ENCODE measurements at places on chromosomes 16 and 17.

GRCh38 chr17:4980644-4981216, 6.7 kb downstream of the CAMTA2 start:
- no peak for DNase-seq

DNA sequence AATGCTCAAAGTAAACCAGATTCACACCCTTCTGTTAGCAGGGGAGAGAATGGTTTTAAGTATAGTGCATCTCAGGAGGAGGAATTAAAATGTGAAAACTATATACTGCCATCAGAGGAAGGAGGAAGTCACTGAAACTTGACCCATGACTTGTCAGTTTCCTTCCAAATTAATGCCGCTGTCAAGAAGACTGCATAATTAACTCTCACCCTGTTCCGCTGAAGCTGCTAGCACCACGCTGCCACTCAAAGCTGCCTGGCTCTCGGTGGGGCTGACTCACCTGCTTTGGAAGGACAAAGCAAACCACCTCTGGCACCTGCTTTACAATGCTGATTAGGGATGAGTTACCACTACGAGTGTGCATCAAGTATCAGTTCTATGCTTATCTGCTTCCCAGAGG, 37.8 kb upstream of the ULK2 start:
- no peak for DNase-seq

GRCh38 chr17:31586946-31587345, 195.5 kb downstream of the RAB11FIP4 start:
- no peak for DNase-seq

GRCh38 chr17:44273607-44274006, 5.7 kb upstream of the SLC4A1 start:
- no peak for DNase-seq

DNA sequence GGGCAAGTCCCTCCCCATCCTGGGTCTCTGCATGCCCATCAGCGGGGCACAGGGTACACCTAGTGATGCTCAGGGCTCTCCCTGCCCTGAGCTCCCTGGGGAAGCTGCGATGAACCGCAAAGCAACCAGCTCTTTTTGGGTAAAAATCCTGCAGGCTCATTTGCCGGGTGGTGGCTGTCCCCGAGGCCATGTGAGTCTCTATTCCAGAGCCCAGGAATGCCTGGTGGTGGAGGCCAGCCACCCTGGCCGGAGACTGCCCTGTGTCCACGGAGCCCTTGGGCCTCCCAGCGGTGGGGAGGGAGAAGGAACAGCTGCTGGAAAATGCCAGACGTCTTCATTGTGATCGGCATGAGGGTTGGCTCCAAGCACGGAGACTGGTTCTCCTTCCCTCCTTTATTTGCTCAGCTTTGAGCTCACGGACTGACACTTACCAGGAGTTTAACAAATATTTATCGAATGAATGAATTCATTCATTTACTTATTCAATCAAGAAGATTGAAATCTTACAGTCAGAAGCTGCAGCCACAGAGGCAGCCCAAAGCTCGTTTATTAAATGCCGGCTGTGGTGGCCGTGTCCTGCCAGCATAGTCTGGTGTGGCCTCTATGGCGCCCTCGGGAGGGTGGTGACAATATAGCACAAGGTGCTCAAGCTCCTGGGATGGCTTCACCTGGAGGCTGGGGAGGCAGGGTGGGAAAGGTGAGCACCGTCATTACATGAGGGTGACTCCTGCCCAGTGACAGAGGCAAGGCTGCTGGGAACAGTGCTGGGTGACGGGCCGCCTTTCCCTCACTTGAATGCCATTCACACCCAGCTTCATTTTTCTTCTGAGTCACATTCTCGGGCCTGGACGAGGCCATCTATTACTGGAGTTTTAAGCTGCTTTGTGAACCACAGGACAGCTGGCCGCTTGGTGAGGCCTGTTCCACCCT, 31.1 kb upstream of the JPH3 start:
- DNase-seq: no peak

DNA sequence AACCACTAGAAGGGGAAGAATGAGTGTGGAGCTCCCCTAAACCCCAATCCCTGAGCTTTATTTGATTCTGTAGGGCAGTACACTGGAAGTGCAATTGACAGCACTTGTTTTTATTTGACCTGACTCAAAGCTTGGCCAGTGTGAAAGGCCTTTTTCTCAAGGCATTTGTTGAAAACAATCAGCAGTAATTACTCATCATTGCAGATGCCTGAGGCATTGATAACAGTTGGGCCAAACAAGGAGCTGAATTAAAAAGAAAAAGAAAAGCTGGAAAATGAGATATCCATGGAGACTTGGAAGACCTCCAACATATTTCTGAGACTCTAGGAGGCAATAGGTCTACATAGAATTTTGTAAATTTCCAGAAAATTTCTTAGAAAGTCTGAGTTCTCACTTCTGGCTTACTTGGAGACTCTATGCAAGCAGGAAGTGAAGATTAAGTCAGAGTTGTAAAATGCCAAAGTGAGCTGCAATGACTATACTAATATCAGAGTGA, 200.8 kb upstream of the KCNJ16 start:
- DNase-seq: no peak

GRCh38 chr17:66222798-66223350, 6.3 kb downstream of the APOH start:
- DNase-seq: no peak

DNA sequence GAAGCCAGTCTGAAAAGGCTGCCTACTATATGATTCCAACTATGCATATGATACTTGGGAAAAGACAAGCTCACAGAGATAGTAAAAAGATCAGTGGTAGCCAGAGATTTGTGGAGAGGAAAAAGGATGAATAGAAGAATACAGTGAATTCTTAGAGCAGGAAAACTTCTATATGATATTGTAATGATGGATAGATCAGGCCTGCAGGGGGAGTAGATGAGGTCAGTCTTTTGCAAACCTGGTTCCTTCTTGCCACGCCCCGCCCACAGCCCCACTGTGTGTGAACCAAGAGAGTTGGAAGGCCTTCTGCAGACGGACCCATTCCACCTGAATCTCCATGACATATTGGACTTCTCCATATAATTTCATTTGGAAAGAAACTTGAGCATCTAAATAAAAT, 761 bp upstream of the CCL8 start:
- DNase-seq: no peak

GRCh38 chr17:63991611-63992010, 6.5 kb upstream of the PRR29 start:
- no peak for DNase-seq

DNA sequence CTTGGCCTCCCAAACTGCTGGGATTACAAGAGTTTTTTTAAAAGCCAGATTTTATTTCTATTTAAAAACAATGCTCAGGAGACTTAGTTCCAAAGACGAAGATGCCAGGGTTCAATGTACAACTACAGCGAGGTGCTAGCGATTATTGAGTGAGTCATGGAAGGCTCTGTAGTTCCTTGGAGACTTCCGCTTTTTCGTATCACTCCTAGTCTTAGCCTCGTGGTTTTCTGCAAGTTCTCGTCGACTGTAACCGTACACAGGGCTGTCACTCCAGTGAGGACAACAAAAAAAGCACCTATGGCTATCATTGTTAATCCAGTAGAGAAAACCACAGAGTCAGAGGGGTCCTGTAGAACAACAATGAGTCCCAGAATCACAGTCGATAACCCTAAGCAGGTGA, 22.7 kb upstream of the ZC3H7A start:
- DNase-seq: no peak

GRCh38 chr16:84746875-84747274, 47.1 kb downstream of the USP10 start:
- no peak for DNase-seq

DNA sequence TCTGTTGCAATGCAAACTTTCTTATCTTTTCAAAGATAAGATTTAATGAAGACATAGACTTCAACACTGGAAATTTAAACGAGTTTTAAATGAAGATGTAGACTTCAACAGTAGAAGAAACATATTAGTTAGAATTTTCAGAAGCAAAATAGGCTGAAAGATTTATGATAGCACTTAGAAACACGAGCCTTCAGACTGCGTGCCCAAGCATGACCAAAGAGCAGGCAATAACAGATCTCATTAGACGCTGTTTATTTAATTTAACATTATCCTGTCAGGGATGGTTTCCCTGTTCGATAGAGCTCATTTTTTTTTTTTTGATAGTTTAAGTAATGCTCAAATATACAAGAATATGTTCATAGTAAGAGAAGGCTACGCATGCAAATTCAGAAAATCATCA, 604.7 kb upstream of the SOX9 start:
- DNase-seq: no peak

- DNase-seq: peak; percentile 93
These were observed at the start of gene ZNF785 for GRCh38 chr16:30585400-30586191. Gene ZNF785, minus strand, starts transcription at chr16:30585697. Its CDS starts 86 bp downstream, at chr16:30585611.

- DNase-seq: no peak
These were observed 2047.4 kb downstream of the TP53TG3F start for GRCh38 chr16:35506898-35507194.

DNA sequence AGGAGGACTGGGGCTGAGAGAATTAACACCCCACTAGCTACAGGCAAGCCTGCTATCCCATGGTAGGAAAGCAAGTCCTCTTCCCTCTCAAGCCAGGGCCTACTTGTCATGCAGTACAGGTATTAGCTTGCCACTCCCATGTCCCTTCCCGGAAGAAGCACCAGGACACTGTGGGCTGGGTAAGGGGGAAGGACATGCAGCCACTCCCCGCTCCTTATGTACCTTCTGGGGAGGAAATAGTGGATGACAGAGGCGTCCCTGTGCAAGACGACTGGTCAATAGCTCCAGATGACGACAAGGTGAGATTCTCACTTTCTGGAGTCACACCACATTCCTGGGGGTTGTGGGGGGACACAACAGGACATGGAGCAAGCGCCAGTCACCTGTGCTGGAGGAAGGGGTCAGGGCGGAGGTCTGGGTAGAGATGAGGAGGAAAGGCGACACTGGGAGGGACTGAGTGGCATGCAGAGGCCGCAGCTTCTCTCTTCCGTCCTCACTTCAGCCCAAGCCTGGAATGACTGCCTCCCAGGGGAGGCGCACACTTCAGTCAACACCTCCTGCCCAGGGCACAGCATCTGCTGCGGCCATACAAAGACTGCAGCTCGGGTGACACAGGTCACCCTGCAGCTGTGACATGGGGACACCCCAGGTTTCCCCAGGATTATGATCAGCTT, 15.1 kb upstream of the FOXJ1 start:
- no peak for DNase-seq

- DNase-seq: no peak
These were observed 28.6 kb downstream of the COG7 start for GRCh38 chr16:23424292-23424958.

- DNase-seq: no peak
These were observed 84.7 kb upstream of the CLEC3A start for GRCh38 chr16:77937473-77938149.

DNA sequence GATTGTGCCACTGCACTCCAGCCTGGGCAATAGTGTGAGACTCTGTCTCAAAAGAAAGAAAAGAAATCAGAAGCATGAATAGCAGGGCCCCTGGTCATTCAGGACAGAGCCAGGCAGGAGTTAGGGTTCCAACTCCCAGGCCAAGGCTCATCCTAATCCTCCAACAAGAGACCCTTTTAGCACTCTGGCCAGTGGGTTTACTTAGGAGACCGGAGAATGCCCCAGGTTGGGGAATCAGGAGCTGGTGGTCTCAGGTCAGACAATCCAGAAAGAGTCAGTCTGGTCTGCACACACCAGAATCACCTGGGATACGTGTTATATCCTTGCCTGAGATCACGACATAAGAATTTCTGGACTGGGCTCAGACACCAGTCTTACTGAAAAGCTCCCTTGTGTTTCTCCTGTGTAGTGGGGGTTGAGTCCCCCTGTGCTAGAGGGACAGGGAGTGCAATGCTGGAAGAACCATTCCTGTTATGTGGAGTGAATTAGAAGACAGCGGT, 48.7 kb downstream of the CCDC42 start:
- no peak for DNase-seq

GRCh38 chr16:49465661-49466528, 92.3 kb downstream of the C16orf78 start:
- DNase-seq: peak; percentile 34

DNA sequence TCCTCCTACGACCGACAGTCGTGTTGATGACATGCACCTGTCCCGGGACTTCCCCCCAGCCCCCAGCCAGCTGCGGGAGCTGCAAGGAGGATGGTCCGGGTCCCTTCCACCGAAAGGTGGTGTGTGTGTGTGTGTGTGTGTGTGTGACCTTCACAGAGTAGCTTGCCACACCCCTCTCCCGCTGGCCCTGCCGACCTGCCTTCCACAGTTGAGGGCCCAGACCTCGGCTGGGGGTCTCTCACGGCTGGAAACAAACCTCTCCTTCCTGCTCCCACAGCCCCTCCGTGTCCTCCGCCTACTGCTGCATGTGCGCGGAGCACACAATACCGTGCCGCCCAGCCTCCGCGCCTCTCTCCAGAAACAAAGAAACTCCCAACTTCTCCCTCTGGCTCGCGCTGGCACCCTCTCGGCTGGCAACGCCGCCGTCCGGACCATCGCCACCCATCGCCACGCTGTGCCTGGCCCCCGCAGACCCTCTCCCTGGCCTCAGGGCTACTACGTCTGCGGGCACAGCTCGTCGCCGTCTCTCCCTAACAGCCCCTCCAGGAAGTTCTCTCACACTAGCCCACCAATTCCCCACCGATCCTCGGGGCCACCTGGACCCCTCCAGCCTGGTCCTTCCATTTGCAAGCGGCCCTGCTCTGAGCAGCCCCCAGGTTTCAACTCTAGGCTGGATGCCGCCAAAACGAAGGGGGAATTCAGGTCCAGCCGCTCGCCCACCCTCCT, 81.2 kb downstream of the TIMM22 start:
- DNase-seq: no peak

GRCh38 chr17:36661688-36662087, 60.3 kb downstream of the MRM1 start:
- DNase-seq: no peak

- DNase-seq: no peak
These were observed 242.6 kb upstream of the CIBAR2 start for GRCh38 chr16:85354686-85355514.

DNA sequence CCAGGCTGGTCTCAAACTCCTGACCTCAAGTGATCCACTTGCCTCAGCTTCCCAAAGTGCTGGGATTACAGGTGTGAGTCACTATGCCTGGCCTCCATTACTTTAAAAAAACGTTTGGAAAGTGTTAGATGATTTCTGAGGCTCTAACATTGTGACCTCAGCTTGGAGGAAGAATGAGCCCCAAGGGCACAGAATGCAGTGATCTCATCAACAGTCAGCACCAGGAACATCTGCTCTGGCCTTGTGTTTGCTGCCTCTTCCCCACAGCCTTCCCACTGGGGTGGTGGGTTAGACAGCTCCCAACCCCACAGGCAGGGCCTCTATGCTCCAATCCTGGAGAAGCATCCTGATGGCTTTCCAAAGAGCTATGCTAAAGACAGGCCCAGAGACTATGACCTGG, 37.7 kb upstream of the SREBF1 start:
- DNase-seq: no peak

GRCh38 chr16:12661656-12662172, 142.0 kb downstream of the CPPED1 start:
- no peak for DNase-seq

GRCh38 chr16:27539120-27539519, 10.6 kb downstream of the GTF3C1 start:
- DNase-seq: no peak

- no peak for DNase-seq
These were observed 23.1 kb upstream of the CNOT1 start for GRCh38 chr16:58652741-58653140.

All from Peyer's patch (tissue), 4 donors.